ENCODE measurements at places on chromosomes 4 and X. TPM values are rescaled to one million over a fixed set of nuclear protein-coding genes. Genes with fewer than 3 reads are reported as not detected.

Gene NRK
- polyA plus RNA-seq: 4.9 TPM

Gene RIBC1
- 3.9 TPM for polyA plus RNA-seq

Gene MAGEE1
- polyA plus RNA-seq: 5.3 TPM

GRCh38 chrX:69995362-69996112, 54.2 kb downstream of the AWAT2 start:
- DNase-seq: no peak

- no peak for DNase-seq
These were observed 2.3 kb downstream of the IRF2 start for GRCh38 chr4:184471881-184472613.

DNA sequence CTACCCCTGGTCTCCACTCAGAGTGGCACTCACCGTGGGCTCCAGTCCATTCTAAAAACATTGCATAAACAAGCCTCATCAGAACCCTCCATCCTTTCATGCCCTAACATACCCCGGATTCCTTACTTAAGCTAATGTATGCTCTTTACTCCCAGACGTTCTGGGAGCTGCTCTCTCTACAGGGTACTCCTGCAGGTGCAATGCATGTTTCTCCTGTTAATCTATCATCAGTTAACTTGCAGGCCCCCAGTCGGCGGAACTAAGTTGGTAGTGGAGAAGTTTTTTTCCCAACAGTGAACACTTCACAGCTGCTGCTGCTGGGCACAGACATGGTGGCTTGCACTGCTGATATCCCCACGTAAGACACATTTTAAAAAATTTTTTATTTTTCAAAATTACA, 161.6 kb upstream of the FAT1 start:
- DNase-seq: no peak

- no peak for DNase-seq
These were observed 3.5 kb downstream of the S100G start for GRCh38 chrX:16653424-16653823.

Gene CDKL5
- 14.9 TPM for polyA plus RNA-seq

DNA sequence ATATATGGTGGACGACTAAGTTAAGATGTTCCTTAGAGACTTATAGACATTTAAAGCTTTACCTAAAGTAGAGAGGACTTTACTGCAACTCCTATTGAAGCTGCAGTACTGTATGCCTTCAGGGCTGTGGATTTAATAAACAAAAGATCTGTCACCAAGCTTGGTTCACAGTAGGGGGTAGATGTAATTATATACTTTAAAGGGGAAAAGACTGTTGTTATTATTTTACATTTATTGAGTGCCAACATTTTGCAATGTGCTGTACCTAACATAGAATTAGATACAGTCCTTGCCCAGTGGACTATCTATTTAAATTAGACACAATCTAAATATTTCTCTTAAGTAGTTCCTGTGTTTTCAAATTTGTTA, 67.2 kb downstream of the SLIT2 start:
- no peak for DNase-seq

DNA sequence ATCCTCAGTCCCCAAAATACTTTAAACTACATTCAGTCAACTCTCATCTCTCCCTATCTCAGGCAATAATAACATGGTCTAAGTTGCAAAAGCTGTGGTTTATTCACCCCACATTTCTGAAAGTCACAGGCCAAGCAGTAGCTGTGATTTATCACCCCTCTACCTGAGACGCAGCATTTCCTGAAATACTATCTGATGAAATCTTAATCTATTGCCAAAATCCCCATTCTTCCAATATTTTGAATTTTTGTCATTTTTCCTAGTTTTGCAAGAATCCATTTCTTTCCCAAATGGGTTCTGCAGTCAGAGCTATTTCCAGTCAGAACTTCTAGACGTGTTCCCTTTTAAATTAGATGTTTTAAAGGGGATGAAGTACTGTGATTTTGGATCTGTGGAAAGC, 148.3 kb downstream of the BANK1 start:
- no peak for DNase-seq

- DNase-seq: no peak
These were observed 400.9 kb upstream of the FGF13 start for GRCh38 chrX:139112432-139112831.

DNA sequence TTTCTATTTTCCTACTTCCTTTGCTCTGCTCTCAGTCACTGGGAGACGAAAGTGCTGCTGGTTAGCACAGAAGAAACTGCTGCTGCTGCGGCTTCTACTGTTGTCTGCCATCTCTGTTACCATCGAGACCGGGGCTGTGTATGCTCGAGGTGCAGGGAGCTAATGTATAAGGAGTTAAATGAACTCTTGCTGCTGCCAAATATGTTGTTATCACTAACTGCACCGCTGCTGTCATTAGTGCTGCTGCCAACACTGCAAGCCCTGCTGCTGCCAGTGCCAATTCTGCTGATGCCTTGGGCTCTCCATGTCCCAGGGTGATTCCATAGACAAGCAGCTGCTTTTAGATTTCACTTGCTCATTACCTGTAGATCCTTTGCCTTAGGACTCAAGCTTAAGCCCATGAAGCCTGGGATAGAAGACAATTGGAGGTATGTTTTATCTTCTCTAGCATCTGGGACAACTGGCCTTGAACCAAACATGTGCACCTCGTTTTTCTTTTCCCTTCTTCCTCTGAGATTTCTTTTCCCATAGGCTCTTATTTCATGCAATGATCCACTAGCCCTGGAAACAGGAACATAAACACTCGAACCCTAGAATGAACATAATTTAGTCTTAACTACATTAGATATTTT, 107.8 kb downstream of the CCSER1 start:
- DNase-seq: no peak

DNA sequence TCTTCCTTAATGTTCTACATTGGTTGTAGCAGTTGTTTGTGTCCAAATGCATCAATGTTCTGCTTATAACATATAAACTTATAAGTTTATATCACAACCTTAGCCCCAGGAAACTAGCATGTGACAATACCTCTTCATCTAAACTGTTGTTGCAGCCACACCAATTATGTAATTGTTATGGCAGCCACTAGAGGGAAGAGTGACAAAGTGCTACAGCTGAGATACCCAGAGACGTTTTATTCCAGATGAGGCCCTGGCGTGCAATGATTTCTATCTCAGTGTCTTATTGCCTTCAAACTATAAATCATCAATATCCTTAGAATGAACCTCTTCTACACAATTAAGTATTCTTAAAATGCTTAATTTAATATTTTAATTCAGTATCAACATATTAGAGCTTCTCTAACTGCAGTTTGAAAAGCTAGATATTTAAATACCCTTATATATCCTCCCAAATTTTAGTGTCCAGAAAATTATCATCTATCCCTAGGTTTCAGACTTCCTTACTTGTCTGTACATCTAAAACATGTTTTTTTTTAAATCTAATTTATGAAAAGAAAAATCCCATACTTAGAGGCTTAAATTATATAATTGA, 171.6 kb downstream of the PCDH10 start:
- no peak for DNase-seq

Gene POLN
- 4.6 TPM for polyA plus RNA-seq

DNA sequence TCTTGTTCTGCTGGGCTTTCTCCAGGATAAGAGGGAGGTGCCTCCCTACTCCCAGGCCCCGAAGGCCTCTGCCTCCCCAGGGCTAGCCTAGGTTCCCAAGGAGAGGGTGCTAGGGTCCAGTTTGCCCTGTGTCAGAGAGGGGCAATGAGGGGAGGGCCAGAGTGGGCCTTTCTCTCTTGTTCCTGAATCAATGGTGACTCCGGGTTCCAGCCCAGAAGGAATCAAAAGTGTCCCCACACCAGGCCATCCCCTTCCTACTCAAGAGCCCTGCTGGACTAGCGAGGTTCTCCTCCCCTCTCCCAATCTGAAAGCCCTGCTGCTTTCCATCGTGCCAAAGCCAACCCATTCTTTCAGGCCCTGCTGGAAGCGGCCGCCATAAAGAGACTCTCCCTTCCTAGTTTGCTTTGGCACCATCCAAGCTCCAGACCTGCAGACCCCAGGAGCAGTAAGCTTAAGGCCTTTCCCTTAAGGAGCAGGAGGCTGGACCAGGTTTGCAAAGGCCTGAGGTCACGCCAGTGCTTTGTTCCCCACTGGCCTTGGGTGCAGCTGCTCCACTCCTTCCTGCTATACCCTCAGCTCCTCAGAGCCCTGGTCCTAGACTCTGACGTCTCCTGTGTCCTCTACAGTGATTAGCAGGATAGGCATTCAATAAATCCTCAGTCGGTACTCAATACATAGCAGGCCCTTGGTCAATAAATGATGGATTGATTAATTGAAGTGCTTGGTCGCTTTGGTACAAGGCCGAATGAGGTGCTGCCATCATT, 10.6 kb downstream of the TSC22D3 start:
- DNase-seq: no peak
